Activated CD4-positive, alpha-beta T cell treated with anti-CD3 and anti-CD28 coated beads for 1 hour (primary cell): ENCODE measurements at places on chromosomes 6 and 20.

GRCh38 chr6:18725449-18725848 is 338.3 kb downstream of the RNF144B start:
- no peak for DNase-seq

- no peak for DNase-seq
Observed at GRCh38 chr6:52544602-52545405, 32.1 kb downstream of the TRAM2 start.

GRCh38 chr6:154165478-154165877 is 126.4 kb downstream of the OPRM1 start:
- no peak for DNase-seq

DNA sequence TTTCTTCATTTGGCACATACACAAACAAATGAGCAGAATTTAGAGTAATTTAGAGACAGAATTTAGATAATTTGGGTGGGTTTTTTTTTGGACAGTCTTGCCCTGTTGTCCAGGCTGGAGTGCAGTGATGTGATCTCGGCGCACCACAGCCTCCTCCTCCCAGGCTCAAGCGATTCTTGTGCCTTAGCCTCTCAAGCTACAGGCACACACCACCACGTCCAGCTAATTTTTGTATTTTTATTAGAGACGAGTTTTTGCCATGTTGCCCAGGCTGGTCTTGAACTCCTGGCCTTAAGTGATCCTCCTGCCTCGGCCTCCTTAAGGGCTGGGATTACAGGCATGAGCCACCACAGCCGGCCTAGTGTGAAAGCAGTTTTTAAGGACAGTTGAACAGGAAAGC is 127.8 kb downstream of the MTHFD1L start:
- DNase-seq = no peak

GRCh38 chr20:31560746-31561598 is 44.1 kb upstream of the ID1 start:
- no peak for DNase-seq

- DNase-seq = no peak
Observed at GRCh38 chr20:7702141-7702540, 238.1 kb downstream of the HAO1 start.

DNA sequence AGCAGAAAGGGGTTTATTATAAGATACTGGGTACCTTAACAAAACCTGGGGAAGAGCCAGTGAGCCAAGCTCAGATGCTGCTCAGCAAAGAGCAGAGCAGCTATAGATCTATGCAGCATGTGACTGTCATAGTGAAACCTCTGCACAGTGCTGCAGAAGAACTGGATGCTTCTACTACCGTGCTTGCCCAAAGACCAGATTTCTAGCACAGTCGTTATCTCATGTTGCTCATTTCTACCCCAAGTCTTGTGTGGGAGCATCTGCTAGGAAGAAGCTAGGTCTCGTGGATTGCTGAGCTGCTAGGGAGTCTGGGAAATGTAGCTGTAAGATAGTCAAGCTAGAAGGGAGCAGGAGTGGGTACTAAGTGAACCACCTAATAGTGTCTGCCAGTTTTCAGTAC is 31.7 kb upstream of the GNRH2 start:
- DNase-seq = no peak

DNA sequence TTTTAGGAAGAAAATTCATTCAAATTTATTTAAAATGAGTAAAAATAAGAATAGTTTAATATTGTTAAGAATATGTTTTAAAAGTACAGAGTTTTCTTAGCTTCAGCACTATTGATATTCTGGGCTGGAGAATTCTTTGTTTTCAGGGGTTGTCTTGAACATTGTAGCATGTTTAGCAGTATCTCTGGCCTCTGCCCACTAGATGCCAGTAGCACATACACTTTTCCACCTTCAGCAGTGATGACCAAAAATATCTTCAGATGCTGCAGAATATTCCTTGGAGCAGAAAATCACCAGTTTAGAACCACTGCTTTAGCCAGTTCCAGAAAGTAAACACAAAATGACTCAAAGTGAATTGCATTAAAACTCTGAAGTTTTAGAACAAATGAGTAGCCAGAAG is 19.4 kb upstream of the SDHAF4 start:
- no peak for DNase-seq

- DNase-seq = no peak
Observed at GRCh38 chr6:7469696-7470095, 71.8 kb upstream of the DSP start.

DNA sequence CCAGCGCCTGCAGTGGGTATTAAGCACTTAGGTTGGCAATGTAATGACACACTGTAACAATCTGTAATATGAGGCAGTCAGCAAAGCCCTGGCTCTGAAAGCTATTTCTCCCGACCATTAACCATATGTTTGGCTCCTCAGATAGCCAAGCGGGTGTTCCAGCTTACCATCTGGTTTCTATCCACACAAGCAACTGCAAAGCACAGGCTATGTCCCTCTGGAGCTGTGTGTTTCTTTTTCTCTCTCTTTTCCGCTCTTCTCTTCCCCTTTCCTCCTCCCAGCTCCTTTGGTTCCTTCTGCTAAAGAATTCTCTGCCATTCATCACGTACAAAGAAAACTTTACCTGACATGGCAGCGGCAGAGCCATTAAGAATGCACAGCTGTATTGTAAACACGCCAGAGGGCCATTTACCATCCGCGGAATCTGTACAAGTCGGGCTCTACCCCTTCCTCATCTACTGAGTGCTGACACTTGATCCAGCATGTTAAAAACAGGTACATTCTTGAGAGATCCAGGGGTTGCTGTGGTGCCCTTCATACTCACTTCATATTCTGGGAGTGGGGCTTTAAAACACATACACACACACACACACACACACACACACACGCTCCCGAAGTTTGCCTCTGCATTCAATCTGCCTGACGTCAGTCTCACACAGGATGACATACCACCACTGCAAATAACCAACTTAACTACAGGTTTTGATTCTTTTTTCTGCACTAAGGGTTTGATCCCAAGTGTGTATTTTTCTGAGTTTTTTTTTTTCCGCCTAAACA is 77.2 kb downstream of the BACH2 start:
- no peak for DNase-seq

DNA sequence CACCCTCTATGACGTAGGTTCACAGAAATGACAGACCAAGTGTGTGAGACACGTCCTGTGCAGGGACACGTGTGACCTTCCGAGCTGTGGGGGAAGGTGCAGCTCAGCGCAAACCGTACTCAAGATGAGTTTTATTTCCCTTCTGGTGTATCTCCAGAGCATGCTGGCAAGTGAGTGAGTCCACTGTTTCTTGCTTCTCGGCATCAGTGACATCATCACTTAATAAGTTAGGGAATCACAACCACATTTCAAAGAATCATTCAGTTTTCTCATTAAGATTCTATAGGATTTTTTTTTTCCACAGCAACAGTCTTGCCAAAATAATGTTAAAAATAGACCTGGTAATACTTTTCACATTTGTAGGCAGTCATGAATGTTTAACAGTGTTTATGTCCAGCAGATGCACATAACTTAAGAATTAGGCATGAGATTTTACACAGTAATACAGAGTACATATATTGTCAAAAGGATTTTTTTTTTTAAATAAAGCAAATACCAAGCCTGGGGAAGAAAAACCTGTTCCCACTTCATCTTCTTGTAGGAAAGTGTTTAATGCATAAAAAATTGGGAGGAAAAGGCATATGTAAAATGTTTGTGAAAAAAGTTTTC is 417.8 kb downstream of the CDC5L start:
- no peak for DNase-seq

DNA sequence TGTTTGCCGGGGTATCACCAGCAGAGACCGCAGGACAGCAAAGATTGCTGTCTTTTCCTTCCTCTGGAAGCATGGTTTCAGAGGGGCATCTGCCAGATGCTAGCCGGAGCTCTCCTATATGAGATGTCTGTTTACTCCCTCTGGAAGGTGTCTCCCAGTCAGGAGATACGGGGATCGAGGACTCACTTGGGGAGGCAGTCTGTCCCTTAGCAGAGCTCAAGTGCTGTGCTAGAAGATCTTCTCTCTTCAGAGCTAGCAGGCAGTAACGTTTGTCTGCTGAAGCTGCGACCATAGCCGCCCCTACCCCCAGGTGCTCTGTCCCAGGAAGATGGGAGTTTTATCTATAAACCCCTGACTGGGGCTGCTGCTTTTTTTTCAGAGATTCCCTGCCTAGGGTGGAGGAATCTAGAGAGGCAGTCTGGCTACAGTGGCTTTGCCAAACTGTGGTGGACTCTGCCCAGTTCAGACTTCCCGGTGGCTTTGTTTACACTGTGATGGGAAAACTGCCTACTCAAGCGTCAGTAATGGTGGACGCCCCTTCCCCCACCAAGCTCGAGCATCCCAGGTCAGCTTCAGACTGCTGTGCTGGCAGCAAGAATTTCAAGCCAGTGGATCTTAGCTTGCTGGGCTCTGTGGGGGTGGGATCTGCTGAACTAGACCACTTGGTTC is 133.0 kb upstream of the FLRT3 start:
- no peak for DNase-seq

DNA sequence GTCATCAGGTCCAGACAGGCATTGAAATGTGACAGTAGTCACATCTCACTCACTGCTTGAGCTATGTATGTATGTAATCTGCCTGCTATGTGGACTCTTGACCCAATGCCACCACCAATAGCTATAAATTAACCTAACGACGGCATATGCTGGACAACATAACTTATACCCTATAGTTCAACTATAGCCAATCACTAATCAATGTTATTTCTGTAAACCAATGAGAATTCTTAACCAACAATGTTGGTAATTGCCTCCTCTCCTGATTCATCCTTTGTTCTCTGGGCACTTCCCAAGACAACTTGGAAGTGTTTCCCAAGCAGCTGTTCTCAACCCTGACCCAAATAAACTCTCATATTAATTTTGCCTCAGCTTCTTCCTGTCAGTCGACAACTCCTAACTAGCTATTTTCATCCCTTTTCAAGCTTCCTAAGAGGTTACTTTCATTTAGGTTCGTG is 24.1 kb upstream of the SERPINB1 start:
- DNase-seq = no peak

- no peak for DNase-seq
Observed at GRCh38 chr6:138500867-138501446, 1.7 kb upstream of the NHSL1 start.

DNA sequence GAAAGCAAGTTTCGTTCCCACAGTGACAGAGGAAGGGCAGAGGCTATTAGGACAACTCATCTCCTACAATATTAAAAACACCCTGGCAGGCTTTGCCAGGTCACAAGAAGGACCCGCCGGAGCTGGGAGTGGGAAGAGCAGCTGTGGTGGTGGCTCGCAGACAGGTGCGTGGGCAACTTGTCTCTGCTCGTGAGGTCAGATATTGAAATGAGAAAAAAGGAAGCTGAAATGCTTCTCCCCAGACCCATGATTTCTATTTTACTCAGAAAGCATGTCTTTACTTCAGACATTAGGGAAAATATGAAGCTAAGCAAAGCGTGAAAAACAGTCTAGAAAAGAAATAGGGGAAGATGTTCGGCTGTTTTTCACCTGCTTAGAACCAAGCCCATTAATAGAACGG is 166.3 kb upstream of the EEF1E1 start:
- DNase-seq = no peak

DNA sequence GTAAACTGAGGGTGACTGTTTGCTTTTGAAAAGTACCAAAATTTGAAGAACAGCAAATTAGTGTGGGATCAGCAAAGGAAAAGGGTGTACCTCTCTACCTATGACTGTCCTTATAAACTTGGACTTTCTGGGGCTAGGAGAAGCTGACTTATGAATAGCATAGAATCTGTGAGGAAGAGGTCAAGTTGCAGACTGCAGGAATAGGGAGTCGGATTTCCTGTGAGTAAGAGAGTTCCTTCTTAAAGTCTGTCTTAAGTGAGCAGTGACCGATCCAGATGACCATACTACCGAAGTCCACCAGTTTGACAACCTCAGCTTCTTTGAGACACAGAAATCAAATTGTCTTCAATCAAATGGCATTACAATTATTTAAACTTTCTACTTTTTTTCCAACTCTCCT is 708.7 kb downstream of the UTRN start:
- no peak for DNase-seq

DNA sequence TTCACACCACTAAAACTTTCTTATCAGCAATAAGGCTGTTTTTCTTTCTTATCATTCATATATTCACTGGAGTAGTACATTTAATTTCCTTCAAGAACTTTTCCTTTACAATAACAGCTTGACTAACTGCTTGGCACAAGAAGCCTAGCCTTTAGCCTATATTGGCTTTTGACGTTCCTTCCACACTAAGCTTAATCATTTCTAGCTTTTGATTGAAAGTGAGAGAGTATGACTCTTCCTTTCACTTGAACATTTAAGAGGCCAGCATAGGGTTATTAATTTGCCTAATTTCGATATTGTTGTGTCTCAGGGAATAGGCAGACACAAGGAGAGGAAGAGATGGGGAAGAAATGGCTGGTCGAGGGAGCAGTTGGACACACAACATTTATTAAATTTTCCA is 23.6 kb downstream of the THEMIS start:
- DNase-seq = no peak

DNA sequence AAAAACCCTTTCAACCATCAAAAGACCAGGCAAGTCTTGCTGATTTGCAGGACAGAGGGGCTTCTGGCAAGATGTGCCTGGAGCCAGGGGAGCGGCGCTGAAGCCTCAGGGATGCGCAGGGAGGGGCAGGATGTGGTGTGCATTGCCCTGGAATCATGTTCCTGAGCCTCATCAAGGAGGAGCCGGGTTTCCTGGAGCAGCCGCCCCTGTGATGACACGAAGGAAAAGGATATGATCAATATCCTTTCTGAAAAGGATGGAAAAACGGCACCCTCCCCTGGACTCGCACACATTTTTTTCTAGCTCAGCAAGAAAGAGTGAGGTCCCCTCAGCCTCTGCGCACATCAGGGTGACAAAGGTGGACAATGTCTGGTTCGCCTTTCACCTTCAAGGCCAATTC is 173.1 kb upstream of the SSTR4 start:
- DNase-seq = no peak

DNA sequence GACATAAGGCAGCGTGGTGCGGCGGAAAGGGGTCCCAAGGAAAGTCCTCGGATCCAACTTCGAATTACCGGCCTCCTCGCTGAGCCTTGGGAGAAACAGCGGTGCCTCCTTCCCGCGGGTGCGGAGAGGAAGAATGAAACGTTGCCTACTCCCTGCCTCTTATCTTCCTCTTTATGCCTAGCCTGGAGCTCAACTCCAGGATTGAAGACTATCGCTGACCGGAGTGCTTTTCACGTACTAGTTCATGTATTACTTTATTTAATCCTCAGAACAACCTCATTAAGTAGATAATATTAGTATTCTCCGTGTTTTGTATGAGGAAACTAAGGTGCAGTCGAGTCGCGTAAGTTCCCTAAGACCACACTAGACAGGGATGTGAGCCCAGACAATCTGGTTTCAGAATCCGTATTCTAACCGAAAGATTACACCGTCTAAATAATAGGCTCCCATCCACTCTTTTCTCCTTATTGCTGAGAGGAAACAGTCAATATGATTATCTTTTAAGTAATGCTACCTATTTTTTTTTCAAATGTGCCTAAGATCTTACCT is 793 bp upstream of the PDSS2 start:
- no peak for DNase-seq
